ENCODE measurements at places on chromosomes 16 and 17.
A peak's percentile ranks its signal among the peaks of the same experiment; 100 is the strongest.

- DNase-seq, result no peak
Measured at GRCh38 chr16:17474572-17474971, 3.8 kb upstream of the XYLT1 start.

DNA sequence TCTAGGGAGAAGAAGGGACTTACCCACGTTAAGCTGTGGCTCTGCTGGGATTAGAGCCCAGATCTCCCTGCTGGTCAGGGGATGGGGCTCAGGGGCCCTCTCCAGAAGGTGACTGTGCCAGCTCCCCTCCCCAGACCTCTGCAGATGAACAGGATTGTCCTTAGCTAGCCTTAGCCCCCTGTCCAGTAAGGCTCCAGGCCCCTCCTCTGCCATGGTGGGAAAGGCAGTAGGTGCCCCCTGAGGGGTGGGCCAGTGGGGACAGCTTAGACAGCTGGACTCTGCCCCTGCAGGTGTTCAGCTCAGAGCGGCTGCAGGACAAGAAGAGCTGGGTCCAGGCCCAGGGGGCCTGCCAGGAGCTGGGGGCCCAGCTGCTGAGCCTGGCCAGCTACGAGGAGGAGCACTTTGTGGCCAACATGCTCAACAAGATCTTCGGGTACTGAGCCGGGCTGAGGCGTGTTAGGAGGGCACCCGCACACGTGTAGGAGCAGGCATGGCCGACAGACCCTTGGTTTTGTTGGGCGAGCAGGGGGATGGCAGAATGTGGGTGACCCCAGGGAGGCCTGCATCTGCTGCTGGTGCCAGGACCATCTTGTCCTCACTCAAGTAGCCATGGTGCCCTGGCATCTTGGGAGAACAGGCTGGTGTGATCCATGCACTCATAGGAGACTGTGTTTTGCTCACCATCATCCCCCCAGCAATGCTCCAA is 50.9 kb downstream of the MRC2 start:
- DNase-seq, result no peak

DNA sequence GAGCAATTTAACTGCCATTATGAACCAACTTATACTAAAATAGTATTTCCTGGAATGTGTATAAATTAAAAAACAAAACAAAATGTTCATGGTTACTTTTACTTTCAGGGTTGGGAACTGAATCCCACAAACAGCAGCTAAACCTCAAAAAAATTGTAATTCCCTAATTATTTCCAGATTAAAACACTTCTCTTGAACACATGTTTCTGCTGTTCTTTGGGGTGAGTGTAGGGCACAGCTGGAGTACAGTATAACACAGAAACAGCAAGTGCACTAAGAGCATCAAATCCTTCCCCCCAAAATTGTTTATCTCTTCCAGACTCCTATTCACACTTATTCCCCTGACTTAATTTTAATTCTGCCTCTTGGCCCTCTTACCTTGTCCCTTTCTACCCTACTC is 56.4 kb downstream of the KANSL1 start:
- DNase-seq, result no peak

DNA sequence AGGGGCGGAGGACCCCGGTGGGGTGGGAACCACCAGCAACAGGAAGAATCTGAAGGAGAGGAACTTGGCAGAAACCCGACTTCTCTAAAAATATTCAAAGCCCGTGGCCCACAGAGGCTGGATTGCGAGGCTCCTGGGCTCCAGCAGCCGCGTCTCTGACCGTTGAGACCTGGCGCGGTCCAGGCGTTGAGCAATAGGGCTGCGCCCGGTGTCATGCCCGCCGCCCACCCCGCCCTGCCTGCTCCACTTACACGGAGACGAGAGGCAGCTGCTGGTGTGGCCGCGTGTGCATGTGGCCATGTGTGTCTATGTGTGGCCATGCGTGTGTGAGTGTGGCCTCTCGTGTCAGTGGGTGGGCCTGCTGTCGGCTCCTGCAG is 83.6 kb downstream of the IRF8 start:
- DNase-seq, result no peak

DNA sequence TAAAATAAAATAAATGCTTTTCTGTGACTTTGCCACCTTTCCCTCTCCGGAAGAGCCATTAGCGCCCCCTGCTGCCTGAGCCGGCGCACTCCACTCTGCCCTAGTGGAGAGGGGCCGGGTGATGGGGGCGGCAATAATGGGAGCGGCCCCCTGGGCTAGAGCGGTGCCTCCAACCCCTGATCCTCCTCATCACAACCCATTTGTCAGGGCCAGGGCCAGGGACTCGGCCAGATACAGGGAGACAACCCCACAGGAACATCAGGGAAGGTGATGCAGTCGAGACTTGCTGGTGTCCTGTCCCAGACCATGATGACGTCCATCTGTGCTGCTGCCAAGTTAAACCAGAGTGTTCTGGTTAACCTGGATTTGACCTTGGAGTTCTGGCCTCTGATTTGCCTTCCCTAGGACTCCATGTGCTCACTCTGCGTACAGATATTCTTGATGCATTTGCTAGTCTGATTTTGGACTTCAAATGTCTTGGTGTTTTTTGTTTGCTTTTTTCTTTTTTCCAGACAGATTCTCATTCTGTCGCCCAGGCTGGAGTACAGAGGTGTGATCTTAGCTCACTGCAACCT is 46.1 kb upstream of the BPTF start:
- peak; percentile 29 for DNase-seq

GRCh38 chr17:71503710-71504465 is 616.9 kb upstream of the SOX9 start:
- no peak for DNase-seq

DNA sequence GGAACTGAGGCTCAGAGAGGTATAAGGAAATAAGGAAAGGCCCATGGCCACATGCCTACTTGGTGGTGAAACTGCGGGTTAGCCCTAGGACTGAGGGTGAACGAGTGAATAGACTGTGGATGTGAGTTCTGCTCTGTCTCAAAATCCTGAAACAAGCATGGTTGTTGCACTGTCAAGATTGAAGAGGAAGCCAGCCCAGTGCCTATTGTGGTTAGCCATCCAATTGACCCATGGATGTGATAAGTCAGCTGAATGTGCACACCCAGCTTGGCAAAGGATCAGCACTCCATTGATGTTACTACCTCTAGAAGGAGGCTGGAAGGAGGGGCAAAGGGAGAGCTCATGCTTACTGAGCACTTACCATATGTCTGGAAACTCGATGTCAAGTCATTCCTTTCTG is 4.5 kb downstream of the TMEM114 start:
- no peak for DNase-seq

- DNase-seq, result no peak
Measured at GRCh38 chr17:37791447-37792399, 46.9 kb upstream of the HNF1B start.

- no peak for DNase-seq
Measured at GRCh38 chr17:16988749-16989229, 16.9 kb upstream of the TNFRSF13B start.

- no peak for DNase-seq
Measured at GRCh38 chr17:74198694-74199093, 4.8 kb upstream of the RPL38 start.

- no peak for DNase-seq
Measured at GRCh38 chr17:47188271-47188875, 722 bp downstream of the CDC27 start.

DNA sequence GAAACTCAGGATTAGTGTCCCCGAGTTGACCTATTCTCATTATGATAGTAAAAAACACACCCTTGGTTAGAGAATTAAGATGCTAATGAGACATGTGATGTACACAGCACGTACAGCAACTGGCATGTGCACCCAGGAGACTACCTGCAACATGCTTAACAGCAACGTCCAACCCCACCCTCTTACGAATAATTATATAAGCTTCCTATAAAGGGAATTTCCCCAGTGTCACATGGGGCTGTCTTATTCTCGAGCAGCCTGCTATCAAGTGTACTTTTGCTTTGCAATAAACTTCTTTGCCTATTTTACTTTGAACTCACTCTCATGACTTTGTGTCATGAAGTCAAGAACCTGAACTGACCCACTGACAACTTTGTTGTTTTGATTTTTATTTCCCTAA is 62.4 kb upstream of the PMFBP1 start:
- DNase-seq, result no peak

DNA sequence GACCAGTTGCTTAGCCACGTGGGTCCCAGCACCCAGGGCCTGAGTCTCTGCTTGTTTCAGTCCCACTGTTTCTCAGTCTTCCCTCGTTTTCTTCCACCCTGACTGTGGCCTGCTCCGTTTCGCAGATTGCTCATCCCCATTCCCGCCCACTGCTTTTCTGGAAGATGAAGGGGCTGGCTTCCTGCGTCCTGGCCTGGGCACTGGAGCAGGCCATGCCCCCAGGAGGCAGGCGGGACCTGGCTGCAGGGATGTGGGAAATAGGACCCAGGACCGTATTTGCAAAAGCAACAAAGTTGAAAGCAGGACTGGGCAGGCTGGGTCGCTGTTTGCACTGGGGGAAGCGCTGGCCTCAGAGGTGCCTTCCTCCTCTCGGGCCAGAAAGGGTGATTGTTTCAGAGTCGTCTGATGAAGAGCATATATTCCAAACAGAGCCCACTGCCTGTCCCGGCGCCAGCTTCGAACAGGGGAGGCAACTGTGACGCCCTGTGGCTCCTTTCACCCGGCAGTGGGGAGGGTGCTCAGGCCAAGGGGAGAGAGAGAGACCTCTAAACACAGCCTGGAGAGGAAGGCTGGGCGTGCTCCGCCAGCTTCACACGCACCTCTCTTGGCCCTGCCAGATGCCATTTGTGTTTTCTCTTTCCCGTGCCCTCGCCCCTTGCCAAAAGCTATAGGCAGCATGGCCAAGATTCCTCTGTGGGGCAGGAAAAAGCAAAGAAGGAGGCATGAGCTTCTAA is 108.6 kb downstream of the CMIP start:
- no peak for DNase-seq

DNA sequence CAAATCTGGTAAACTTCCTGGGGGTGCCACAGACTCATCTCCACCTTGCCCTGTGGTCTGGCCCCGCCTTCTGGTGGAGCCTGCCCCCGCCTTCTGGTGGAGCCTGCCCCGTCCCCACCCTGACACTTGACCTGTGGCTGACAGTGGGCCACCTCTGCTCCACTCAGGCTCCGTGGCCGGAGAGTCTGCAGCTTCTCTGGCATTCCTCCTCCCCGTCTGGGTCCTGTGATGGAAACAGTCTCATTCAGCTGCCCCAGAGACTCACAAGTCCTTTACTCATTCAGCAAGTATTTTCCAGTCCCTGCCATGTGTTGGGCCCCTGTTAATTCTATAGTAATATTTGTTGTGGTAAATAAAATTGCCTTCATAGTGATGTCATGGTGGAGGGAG is 21.0 kb upstream of the G6PC1 start:
- no peak for DNase-seq

GRCh38 chr16:70577256-70577698 is 53.7 kb downstream of the SF3B3 start:
- DNase-seq, result no peak

GRCh38 chr17:1169221-1169928 is 10.4 kb downstream of the ABR start:
- DNase-seq, result no peak

GRCh38 chr17:29100296-29100695 is 57.4 kb downstream of the PIPOX start:
- DNase-seq, result no peak

DNA sequence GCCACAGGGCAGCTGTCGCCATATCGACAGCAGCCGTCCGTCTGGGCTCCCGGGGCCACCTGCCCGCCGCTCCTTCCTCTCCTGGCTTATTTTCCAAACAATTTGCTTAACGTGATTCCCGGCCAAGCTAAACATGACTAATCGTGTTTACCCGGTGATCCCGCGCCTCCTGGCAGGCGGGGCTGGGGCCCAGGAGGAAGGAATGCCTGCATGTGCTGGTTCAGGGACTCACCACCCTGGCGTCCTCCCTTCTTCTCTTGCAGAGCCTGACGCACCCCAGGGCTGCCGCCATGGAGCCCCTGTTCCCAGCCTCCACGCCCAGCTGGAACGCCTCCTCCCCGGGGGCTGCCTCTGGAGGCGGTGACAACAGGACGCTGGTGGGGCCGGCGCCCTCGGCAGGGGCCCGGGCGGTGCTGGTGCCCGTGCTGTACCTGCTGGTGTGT is 6.1 kb downstream of the SSTR5 start:
- DNase-seq, result peak; percentile 84

- no peak for DNase-seq
Measured at GRCh38 chr16:76535-77272, 1.3 kb upstream of the MPG start.

GRCh38 chr17:37283414-37283961 is 92.3 kb upstream of the C17orf78 start:
- no peak for DNase-seq

DNA sequence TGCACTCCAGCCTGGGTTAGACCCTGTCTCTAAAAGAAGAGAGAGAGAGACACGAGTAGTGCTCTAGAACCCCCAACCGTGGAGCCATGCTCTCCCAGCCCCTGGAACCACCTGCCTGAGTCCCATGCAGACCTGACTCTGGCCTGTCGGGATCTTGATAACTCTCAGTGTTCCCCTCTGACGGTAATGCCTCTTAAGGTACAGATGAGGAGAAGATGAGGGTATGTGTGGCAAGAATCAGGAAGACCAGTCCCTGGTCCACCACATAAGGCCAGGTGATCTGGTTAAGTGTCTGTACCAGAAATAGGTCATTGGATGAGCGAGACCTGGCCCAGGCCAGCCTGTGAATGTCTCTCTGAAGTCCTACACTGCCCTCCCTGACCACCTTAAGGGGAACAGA is 18.4 kb downstream of the OSBPL7 start:
- no peak for DNase-seq

GRCh38 chr17:50945779-50946222 is 79.6 kb upstream of the TOB1 start:
- DNase-seq, result no peak

DNA sequence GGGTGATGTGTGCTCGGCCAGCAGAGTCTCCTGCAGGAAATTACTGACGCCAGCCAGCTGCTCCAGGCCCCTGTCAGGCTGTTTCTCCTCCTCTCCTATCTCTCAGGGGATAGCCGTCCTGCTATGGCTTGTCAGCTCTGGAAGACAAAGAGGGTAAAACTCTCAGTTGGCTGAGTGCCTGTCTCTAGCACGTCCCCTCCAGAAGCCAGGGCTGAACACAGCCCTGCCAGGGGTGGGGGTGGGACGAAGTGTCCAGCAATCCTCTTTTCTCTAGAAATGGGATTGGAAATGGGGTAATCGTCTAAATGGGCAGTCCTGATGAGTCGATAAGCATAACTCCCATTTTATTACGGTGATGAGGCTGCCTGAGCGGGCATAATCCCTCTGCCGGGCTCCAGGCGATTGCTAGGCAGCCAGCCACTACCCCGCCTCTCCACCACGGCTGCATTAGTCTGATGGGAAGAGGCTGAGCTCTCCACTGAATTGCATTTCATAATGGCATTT is 89.1 kb upstream of the GNAO1 start:
- peak; percentile 85 for DNase-seq

- no peak for DNase-seq
Measured at GRCh38 chr17:68843522-68843921, 111.7 kb downstream of the ABCA8 start.

- no peak for DNase-seq
Measured at GRCh38 chr17:63529711-63530556, 6.8 kb downstream of the KCNH6 start.

- no peak for DNase-seq
Measured at GRCh38 chr17:45719335-45720071, 64.6 kb upstream of the CRHR1 start.

Data from NCI-H1092 (cell line).